ENCODE measurements at places on chromosomes 12 and 14.

DNA sequence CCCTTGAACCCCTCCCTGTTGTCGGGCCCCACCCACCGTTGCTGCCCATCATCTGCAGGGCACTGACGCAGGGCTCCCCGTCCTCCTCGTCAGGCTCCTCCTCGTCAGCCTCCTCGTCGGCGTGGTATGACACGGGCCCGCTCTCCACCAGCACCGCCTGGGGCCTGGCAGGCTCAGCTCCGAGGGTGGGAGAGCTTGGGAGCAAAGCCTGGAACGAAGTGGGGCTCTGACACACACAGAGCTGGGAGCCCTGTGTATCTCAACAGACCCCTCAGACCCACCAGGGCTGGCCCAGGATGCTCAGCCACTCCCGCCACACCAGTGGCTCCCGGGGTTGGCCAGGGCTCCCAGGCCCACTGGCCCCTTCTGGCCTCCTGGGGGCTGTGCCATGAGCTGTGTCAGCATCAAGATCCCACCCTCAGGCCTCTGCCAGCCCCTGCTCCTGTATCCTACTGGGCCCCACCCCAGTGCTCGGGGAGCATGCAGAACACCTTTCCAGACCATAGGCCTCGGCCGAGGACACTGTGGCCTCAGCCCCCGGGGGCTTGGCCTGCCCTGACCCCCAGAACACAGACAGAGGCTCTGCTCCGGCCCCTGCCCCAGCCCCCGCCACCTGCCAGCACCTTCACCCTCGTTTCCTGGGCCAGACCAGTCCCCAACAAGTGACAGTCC is 30.1 kb upstream of the NUDT14 start:
- no peak for DNase-seq

DNA sequence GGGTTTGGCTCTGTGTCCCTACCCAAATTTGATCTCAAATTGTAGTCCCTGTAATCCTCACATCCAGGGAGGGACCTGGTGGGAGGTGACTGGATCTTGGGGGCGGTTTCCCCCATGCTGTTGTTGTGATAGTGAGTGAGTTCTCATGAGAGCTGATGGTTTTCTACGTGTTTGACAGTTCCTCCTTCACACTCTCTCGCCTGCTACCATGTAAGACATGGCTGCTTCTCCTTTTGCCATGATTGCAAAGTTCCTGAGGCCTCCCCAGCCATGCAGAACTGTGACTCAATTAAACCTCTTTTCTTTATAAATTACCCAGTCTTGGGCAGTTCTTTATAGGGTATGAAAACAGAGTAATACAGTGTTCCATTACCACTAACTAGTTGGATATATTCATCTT is 10.3 kb upstream of the LRRC23 start:
- DNase-seq: no peak

GRCh38 chr12:49369411-49370145 is 2.3 kb downstream of the SPATS2 start:
- DNase-seq: peak; percentile 49

GRCh38 chr14:51822499-51822898 is 37.9 kb upstream of the GNG2 start:
- DNase-seq: no peak

GRCh38 chr12:99732131-99732530 is 84.6 kb downstream of the GARIN6 start:
- no peak for DNase-seq

GRCh38 chr12:68036642-68037041 is 47.4 kb downstream of the IFNG-AS1 start:
- DNase-seq: no peak

GRCh38 chr12:98592825-98593322 is 612 bp upstream of the SLC25A3 start:
- no peak for DNase-seq

GRCh38 chr12:538731-539539 is 79.2 kb downstream of the B4GALNT3 start:
- peak; percentile 71 for DNase-seq

GRCh38 chr14:54177641-54178621 is 218.9 kb upstream of the CDKN3 start:
- DNase-seq: no peak

DNA sequence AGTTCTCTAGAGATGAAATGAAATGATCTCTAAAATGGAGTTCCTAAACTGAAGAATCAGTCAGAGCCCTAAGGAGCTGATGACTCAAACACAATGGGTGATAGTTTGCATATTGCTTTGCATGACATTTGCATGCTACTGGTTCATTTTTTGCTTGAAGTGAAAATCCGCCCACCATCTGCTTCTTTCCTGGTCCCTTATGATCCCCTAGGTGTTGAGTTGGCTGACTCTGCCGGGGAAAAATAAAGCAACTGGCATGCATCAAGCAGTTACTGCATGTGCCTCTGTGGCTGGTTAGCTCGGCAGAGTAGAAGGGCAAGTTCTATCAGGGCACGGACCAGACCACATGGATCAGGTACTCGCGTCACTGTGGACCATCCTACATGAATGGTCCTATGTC is 151.1 kb downstream of the PPM1H start:
- peak; percentile 39 for DNase-seq

DNA sequence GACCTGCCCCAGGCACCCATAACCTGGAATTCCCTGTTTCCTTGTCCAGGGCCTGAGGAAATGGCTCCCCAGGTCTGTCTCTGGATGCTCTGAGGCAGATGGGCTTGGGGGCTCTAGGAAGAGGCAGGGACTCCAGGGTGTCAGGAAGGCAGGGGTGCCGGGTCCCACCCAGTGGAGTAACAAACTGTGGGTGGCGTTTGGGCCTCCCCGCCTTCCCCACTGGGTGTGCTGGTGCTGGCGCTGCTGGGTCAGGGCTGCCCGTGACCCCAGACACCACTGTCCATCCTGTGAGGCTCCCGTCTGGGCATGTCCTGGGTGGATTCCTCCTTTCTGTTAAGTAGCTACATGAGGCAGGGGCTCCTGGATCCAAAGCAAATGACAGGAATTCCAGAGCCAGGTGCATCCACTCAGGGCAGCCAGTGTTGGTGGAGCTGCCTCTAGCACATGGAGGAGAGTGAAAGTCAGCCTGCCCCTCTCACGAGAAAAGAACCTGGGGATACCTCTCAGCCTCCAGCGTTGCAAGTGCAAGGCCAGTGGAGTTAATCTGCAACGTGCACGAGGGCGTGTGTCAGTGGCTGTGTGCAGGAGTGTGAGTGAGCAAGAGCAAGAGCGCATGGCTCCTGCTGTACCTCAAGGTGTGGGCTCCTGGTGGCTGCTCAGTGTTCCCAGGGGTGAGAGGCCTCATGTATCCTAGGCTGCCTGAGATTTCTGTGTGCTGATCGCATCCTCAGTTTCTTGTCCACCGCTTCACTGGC is 403.1 kb downstream of the TMEM121 start:
- DNase-seq: no peak

DNA sequence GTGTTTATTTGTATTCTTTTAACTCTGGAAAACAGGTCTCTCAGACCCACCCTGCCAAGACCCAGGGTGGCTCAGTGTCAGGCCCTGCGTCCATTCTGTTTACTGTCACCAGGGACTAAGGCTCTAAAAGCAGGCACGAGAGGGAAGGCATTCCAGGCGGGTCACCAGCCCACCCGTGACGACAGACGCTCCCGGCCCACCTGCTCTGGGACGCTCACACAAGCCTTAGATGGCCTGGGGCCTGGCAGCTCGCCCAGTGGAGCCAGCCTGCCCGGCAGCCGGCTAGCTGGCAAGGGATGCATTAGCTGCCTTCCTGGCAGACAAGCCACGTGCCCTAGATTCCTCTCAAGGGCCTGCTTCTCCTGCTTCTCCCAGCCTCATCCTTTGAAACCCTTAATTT is 9.2 kb upstream of the NUAK1 start:
- no peak for DNase-seq

- DNase-seq: no peak
Measured at GRCh38 chr14:99940064-99940463, 125.2 kb upstream of the EVL start.

GRCh38 chr14:36582874-36583241 is 444 bp upstream of the NKX2-8 start:
- no peak for DNase-seq

GRCh38 chr12:121955258-121956237 is 37.2 kb downstream of the CFAP251 start:
- DNase-seq: peak; percentile 52

DNA sequence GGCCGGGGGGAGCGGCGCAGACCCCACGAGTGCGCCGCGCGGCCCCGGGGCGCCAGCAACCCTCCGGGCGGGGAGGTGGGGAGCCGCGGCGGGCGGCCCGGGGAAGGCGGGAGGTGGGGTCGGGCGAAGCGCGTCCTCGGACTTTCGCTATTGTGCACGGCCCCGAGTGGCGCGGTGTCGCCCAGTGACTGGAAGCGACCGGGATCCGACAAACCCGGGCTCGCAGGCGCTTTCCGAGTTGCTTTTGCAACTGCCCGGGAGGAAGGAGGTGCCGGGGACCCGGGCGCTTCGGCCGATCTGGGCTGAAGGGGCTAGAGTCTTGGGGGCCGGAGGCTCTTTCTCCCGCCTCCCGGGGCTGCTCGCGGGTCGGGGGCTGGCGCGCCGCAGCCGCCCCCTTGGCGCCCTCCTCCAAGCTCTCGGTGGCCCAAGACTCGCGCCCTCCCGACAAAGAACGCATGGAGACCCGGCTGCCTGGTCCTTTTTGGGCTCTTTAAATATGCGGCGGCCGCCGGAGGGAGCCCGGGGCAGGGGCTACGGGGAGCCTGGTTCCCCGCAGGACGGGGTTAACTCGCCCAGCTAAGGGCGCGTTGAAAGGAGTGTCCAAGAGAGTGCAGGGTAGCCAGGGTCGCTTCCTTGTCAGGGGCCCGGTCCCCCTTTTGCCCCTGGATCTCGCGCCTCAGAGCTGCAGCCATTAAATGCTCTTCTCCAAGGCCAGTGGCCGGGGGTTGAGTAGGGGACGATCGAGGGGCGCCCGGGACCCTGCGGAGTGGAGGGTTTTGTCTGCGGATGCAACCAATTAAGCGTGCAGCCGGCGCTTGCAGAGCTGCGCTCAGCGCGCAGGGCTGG is 1.4 kb downstream of the HMGA2 start:
- peak; percentile 63 for DNase-seq

- DNase-seq: no peak
Measured at GRCh38 chr14:103111232-103111868, 11.9 kb upstream of the TNFAIP2 start.

DNA sequence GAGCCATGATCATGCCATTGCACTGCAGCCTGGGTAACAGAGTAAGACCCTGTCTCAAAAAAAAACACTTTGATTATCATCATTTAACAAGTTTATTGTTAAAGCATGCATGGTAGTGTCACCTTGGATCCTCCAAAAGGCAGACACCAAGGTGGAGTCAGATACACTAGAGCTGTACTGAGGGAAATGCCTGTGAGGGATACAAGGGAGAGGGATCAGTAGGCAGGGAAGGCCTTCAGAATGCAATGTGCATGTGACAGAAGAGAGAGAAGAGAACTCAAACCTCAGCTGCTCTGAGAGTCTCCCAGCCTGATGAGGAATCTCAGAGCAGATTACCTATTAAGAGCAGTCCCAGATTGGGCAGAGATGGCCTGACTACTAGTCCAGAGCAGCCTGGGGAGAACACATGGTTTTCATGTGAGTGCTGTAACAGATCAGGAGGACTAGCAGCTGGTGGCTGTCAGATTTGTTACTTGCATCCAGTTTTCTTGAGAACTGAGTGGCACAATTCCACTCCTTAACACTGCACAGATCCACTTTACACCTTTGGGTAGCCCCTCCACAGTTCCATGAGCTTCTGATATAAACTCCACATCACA is 38.0 kb upstream of the A2ML1 start:
- DNase-seq: no peak

DNA sequence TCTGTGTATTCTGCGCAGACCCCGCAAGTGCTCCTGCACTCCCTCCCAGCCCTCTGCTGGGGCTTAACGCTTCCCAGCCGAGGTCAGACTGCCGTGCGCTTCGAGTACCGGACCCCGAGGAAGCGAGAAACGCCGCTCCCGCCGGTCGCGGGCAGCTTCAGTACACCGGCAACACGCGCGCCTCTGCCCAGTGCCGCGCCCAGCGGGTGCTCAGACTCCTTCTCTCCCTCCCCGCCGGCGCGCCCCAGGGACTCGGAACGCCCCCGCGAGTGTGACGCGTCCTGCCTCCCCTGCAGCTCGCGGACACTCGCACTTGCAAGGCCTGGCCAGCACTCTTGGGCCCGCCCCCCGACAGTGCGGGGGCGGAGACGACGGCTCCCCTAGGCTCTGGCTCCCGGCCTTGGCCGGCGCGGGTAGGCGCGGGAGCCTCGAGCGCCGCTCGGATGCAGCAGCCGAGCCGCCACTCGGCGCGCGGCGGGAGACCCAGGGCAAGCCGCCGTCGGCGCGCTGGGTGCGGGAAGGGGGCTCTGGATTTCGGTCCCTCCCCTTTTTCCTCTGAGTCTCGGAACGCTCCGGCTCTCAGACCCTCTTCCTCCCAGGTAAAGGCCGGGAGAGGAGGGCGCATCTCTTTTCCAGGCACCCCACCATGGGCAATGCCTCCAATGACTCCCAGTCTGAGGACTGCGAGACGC is at the start of gene PTGER2:
Gene PTGER2, plus strand, starts transcription at position 410 of the 692 bp plus-strand sequence. Its CDS starts 237 bp downstream, at position 647.
- peak; percentile 96 for DNase-seq

GRCh38 chr12:88860851-88861250 is 280.6 kb upstream of the KITLG start:
- peak; percentile 41 for DNase-seq

DNA sequence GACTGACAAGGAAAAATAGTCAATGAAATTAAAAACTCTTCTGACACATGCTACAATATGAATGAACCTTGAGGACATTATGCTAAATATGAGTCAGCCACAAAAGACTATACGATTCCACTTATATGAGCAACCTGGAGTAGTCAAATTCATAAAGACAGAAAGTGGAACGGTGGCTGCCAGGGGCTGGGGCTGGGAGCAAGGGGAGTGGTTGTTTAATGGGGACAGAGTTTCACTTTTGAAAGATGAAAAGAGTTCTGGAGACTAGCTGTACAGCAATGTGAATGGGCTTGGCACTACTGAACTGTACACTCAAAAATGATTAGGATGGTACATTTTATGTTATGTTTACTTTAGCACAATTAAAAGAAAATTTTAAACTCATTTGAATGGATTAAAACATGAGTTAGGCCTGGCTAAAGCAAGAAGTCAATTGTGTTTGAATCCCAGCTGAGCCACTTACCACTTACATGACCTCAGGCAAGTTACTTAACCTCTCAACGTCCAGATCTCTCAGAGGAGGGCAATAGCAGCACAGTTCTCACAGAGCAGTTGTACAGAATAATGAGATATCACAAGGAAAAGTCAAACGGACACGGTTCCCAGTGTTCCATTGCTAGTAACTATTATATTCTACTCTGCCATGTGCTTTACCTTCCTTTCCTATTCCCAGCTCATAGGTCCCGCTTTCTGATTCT is 102.5 kb downstream of the SPTSSA start:
- no peak for DNase-seq

- no peak for DNase-seq
Measured at GRCh38 chr12:57369202-57369601, 61.6 kb downstream of the R3HDM2 start.

DNA sequence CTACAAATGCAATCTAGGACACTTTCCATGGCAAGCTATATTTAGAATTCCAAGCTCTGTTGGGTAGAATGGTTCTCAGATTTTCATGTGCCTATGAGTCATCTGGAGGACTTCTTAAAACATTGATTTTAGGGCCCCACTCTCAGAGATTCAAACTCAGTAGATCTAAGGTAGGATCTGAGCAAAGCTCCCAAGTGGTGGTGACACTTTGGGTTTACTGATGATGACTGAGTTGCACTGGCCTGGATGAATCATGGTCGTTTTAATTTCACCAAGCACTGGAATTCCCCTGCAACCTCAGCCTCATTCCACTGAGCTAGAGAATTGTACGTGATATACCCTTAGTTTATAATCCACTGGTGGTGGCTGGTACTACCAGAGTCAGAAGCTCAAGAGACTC is 86.5 kb downstream of the PPM1H start:
- DNase-seq: peak; percentile 74
